ENCODE measurements at places on chromosomes 12 and 14.

DNA sequence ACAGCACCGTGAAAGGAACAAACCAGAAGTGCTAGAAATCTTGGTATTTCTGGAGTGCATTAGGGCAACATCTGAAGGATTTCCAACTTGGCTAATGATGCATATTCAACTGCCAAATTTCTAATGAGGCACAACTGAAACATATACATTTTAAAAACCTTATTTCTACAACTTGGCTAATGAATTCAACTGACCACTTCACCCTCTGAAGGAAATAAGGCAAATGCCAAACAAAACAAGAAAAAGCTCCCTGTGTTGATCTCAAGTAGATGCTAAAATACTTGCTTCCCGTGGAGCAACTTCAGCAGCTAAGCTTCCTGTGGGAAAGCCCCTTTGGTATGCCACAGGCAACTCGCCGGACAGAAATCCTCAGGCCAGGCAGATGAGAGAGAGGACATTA is 167.1 kb downstream of the TTC7B start:
- no peak for DNase-seq

- DNase-seq: no peak
These were observed 232.7 kb downstream of the RASSF9 start for GRCh38 chr12:85603556-85603955.

DNA sequence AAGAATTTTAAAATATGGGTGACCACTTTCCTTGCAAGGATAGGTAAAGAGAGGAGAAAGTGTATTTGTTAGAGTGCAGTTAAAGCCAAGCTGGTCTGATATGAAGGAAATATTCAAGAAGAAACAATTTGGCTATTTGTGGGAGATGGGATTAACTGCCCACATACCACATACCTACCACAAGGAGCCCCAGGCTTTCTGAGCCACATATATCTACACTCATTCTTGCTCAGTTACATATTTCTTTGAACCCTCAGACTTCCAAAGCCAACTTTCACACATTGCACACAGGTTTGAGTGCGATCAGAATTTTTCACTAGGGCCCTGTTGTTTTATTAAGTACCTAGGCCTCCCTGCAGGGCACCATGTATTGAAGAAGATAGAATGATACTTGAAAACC is 330.2 kb downstream of the ZFP36L1 start:
- no peak for DNase-seq

GRCh38 chr14:26867171-26867757 is 269.4 kb upstream of the NOVA1 start:
- DNase-seq: no peak

DNA sequence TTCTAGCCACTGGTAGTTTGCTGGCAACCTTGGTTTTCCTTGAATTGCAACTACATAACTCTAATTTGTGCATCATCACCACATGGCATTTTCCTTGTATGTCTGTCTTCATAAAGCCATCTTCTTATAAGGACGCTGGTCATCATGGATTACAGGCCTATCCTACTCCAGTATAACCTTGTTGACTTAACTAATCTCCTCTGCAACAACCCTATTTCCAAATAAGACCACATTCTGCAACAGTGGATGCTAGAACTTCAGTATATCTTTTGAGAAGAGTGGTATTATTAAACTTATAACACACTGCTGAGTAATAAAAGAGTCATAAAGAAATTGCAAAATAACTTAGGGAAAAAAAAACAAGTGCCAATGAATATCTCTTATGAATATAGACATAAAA is 511.8 kb upstream of the FOXG1 start:
- DNase-seq: no peak

GRCh38 chr14:34872822-34873588 is 2.2 kb downstream of the BAZ1A start:
- no peak for DNase-seq

DNA sequence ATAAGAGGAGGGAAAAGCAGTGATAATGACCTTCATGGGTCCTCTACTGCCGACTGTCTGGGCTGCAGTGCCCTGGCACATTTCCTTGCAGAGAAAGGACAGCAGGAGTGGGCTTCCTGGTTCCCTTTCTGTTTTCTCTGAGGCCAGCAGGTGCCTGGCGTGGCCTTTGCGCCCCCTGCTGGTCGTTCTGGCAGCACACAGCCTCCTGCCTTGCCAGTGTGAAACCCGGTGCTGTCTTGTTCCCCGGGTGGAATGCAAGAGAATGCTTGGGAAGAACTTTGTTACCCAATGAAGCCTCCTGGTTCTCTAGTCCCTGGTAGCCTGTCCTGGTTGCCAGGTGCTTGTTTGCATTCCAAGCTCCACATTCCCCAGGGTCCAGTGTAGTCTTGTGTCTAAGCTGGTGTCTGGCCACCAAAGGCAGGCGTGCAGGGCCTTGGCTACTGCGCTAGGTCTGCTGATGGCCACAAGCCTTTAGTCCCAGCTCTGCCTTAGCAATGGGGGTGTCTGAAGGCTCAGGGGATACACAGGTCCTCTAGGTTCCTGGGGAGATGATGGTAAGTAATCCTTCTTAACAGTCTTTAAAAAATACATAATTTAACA is 1392.4 kb upstream of the TMEM132C start:
- peak; percentile 27 for DNase-seq

DNA sequence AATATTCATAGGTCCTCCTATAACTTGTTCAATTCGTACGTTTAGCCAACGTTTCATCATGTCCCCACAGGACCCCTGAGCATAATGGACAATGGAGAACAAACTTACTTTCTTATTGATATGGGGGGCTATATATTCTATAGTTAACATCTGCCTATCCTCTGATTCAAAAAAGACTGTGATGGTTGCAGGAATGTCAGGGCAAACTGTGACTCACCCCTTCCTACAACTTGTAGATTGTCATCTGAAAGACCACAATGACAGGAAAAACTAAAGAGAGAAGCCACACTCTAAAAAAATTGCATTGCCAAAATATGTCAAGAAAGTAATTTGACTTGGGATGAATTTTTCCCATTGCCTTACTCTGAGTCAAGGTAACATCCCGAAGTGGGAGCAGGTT is 50.8 kb downstream of the CATSPERB start:
- no peak for DNase-seq

GRCh38 chr12:49706351-49707127 is 666 bp downstream of the FMNL3 start:
- no peak for DNase-seq

DNA sequence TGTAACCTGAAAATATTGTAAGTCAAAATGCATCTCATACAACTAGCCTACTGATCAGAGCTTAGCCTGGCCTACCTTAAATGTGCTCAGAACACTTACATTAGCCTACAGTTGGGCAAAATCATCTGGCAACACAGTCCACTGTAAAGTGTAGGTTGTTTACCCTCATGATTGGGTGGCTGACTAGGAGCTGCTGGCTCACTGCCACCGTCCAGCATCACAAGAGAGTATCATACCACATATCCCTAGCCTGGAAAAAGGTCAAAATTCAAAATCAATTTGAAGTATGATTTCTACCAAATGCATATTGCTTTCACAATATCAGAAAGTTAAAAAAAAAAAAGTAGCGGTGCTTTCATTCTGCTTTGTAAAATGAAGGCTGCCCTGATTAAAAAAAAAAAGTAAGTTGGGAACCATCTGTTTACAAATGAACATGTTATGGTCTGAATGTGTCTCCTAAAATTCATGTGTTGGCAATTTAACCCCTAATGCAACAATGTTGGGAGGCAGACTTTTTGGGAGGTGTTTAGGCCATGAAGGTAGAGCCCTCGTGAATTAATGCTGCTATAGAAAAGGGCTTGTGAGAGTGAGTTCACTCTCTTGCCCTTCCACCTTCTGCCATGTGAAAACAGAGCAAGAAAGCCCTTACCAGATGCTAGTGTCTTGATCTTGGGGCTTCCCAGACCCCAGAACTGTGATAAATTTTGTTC is 211.8 kb downstream of the PPM1H start:
- DNase-seq: no peak

- DNase-seq: no peak
These were observed 39.8 kb downstream of the TMTC3 start for GRCh38 chr12:88181881-88182280.

DNA sequence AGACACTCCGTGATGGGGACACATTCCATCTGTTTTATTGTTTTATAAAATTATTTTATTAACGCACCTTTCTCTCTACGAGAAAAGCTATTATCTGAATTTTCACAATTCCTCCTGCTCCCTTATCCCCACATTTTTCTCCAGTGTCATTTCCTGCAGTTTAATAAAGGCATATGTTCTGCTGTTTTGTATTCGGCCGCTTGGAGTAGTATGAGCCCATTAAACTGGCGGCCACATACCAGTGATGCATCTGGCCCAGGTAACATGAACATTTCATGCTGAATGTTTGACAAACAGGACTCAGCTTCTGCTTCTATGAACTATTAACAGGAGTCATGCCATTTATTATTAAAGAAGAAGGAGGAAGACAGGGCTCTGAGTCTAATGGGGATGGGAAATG is 511.0 kb downstream of the TMEM121 start:
- DNase-seq: no peak

DNA sequence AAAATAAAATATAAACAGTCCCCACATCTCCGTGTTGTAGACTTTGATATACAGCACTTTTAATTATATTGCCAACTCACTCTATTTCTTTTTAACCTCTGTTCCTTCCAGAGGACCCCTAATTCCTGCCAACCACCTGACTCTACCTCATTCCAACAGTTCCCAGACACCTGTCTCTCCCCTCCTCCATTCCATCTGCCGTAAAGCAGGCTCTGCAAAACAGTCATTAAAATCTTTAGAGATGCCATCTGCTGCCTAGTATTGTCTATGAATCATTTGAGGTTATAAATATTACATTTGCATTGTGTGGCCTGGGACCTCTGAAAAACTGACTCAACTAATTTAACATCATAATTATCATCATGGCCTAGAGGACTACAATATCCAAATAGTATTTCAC is 148.8 kb upstream of the DCN start:
- no peak for DNase-seq

DNA sequence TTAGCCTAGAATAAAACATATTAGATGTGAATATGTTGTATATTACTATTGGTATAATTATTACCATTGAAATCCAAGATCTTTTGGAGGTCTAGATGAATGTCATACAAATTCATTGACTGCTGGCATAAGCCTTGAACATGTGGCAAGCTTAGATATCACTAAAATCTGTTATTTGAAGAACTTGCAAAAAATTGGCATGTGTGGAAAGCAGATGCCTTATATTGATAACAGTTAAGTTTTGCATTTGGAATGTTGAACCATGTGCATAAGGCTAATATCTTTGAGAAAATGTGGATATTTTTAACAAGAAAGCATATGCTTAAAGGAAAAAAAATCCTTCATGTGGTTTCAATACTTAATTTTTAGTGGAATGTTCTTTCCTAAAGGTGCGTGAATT is 203.6 kb upstream of the PRICKLE1 start:
- no peak for DNase-seq

DNA sequence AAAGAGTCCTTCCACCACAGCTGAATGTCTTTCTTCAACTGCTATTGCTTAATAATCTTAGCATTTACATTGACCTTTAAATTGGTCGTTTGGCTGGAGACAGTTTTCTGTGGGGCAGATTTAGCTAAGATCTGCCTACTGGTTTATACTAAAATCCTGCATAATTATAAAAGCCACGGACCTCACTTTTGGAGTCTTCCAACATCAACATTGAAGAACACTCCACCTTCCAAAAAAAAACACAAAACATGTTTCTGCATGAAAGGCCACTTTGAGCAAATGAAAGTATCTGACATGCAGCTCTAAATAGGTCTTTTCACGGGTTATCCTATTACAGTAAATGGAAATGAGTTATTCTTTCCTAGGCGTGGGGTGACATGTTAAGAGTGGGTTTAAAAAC is 57.0 kb upstream of the KRR1 start:
- DNase-seq: no peak

DNA sequence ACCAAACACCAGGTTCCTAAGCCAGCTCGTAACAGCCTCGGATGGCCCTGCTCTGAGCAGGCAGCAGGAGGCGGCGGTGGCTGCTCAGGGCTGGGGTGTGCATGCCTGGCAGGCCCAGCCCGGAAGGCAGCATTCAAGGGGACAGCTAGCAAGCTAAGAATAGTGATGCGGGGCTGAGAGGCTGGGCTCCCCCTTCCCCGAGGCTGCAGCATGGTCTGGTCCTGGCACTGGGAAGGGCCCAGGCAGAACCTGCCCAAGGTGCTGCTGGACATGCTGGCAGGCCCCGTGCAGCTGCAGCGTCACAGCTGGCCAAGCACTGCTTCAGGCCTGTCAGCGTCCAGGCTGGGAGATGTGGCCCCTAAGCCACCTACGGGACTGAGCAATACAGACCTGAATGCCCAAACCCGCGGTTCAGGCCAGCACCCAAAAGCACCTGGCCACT is 26.4 kb upstream of the NUDT14 start:
- no peak for DNase-seq

DNA sequence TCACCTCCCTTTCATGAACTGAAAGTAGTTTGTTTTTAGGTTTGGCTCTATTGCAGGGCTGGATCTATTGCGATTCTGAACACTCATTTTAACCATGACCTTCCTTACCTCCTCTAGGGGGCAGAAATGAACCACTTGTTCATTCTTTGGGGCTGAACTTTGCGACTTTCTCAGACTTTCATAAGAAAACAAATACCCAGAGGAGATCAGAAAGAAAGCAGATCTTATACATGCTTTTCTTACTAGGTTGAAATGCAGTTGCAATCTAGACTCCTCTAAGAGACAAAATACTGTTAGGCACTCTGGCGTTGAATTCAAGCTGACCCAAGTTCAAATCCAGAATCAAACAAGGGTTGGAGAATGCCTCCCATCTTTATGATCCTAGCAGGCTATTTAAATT is 32.6 kb upstream of the PLEKHG3 start:
- no peak for DNase-seq
